ENCODE measurements at places on chromosomes 7 and 10.
A peak's percentile ranks its signal among the peaks of the same experiment; 100 is the strongest.

- no peak for DNase-seq
These were observed 150.3 kb downstream of the PIP4K2A start for GRCh38 chr10:22564060-22564459.

- no peak for DNase-seq
These were observed 94.5 kb downstream of the RGS10 start for GRCh38 chr10:119447823-119448546.

GRCh38 chr7:98281757-98282606, 496 bp downstream of the BRI3 start:
- peak; percentile 62 for DNase-seq

GRCh38 chr10:126090911-126091728, 194.8 kb downstream of the FANK1 start:
- peak; percentile 8 for DNase-seq

DNA sequence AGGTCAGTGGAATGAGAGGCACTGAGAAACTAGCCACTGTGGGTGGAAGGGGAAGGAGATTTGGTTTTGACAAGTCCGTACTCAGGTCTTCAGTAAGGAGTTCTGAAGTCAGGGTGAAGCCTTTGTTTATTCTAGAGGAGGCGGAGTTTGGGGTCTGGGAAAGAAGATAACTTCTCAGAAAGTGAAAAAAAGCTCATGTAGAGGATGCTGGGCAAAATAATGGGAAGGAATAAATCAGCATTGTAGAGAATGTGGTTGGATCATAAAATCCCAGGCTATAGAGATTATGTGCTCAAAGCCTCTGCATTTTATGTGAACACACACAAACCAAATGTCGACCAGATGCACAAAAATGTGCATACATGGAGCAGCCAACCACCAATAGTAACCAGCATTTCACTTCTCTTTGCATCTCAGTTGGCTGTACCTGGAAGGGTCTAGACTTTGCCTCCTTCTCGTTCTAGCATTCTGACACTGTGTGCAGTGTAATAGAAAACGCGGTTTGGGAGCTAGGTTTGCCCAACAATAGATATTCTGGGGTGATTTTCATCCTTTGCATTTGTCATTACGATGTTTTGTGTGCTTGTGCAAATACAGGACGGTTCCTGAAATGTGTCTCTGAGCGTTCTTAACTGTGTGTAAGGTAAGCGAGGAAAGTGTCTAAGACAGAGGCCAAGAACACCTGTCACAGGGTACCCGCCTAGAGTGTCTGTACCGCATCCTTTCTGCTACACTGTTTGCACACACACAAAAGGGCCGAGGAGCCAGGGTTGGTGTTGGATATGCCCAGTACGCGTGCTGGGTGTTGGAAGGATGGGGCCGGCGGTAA, 603 bp upstream of the HECW1 start:
- DNase-seq: peak; percentile 51

GRCh38 chr7:155226261-155227003, 71.2 kb upstream of the INSIG1 start:
- DNase-seq: no peak

DNA sequence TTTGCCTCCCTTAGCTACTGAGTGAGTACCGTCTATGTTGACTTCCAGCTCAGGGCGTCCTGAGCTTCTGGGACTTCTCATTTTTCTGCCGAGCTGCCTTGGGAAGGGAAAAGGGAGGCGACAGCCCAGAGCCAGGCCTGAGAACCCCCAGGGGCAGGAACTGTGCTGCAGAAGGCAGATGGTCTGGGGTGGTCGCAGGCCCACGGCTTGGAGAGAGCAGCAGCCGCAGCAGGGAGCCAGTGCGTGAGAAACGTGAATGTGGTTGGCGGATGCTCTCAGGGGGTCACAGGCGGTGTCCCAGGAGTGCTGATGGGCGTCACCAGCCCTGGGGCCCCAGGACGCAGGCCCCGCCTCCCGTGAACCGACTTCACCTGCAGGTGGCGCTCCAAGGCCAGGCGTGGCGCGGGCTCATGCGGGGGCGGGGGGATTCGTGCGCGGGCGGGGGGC, 9.2 kb upstream of the PWWP2B start:
- peak; percentile 75 for DNase-seq

Measured in DMS53 (cell line).